Uterine smooth muscle cell (primary cell): ENCODE measurements at places on chromosomes 6 and 20. TPM values are rescaled to one million over a fixed set of nuclear protein-coding genes. Genes with fewer than 3 reads are reported as not detected.

LIME1 gene
- total RNA-seq: 5.2 and 7.0 TPM in 2 replicates

KHDRBS2 gene
- not detected in 2 replicates for total RNA-seq

PROCR gene
- 67.1 and 101 TPM in 2 replicates for total RNA-seq

SLC44A4 gene
- total RNA-seq: 0.25 TPM in 1 of 2 replicates, not detected in the other

DEFB132 gene
- not detected in 2 replicates for total RNA-seq

ADGRF5 gene
- under 0.01 TPM in 2 replicates for total RNA-seq

SRSF6 gene
- 41.0 and 55.3 TPM in 2 replicates for total RNA-seq

FOXQ1 gene
- total RNA-seq: 0.33 TPM in 1 of 2 replicates, not detected in the other

COL21A1 gene
- 6.2 and 6.9 TPM in 2 replicates for total RNA-seq

PKIB gene
- total RNA-seq: 3.1 and 3.8 TPM in 2 replicates

PHACTR3 gene
- 0.12 TPM in 1 of 2 replicates, not detected in the other for total RNA-seq
